ENCODE measurements at places on chromosomes 4 and X.

DNA sequence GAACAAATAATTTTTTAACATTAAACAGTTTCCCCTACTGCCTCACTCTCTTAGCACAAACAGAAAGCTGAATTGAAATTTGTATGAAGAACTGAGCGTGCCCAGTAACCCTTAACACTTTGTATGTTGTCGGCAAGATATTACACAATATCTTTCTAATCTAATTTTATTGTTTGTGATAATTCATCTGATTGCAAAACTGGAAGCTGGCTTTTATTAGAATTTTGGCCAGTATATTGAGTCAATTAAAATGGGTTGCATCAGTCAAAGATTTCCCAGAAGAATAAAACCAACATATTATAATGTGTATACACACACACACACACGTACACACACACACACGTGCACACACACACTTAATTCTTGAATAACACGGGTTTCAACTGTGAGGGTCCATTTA, 2332.1 kb downstream of the PCDH7 start:
- no peak for DNase-seq

DNA sequence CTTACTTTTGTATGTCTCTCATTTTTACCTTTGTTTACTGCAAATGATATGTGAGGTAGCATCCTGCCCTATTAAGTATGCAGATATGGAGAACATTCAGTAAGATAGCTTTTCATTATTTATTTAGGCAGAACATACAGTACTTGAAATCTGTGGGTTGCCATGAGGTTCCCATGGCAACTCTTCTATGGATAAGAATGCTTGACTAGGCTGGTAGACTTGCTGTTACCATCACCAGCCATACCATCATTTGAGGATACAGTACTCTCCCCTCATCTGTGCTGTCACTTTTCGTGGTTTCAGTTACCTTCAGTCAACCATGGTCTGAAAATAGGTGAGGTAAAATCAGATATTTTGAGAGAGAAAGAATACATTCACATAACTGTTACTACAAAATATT, 56.7 kb downstream of the NAF1 start:
- DNase-seq: no peak

DNA sequence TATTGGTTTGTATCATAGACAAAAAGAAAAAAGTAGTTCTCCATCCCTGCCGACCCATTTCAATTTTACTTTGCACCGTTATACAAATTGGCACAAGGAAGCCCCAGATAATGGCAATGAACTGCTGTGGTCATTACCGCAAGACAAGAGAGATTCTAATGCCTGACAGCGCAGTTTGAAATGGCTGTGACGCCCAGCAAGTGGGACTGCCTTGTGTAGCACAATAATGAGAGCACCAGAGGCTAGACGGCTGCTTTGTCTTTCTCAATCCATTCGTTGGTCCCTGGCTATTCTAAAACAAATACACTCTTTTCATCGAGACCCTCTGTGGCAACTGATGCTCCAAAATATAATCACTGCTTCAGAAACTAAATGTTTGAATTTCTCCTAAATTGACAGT, 192.4 kb upstream of the NEIL3 start:
- DNase-seq: no peak

DNA sequence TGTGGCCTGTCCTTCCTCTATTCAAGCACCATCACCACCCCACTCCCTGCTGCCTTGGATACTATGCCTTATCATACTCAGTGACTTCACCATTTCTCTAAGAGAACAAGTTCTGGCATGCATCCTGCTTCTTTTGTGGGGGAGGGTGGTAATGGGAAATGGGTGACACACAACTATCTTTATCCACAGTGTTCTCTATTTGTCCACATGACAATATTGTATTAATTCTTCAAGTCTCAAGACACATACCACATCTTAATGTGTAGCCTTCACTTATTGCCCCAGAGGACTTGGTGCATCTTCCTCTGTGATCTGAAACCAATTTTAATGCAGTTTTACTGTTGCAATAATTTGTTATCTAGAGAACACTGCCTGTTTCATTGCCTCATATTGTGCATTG, 29.3 kb upstream of the UGT2B7 start:
- DNase-seq: no peak
